Immature natural killer cell (primary cell): ENCODE measurements at places on chromosomes 7 and 10. TPM values are rescaled to one million over a fixed set of nuclear protein-coding genes. Genes with fewer than 3 reads are reported as not detected.

HYAL4 gene
- polyA plus RNA-seq, result not detected

ZNF503 gene
- 0.07 TPM for polyA plus RNA-seq

HKDC1 gene
- 0.16 TPM for polyA plus RNA-seq

PNLIPRP1 gene
- not detected for polyA plus RNA-seq

HOXA1 gene
- polyA plus RNA-seq, result not detected

AGMO gene
- not detected for polyA plus RNA-seq

OR2A12 gene
- not detected for polyA plus RNA-seq

HHEX gene
- 5.5 TPM for polyA plus RNA-seq

PLAU gene
- polyA plus RNA-seq, result not detected

DNA sequence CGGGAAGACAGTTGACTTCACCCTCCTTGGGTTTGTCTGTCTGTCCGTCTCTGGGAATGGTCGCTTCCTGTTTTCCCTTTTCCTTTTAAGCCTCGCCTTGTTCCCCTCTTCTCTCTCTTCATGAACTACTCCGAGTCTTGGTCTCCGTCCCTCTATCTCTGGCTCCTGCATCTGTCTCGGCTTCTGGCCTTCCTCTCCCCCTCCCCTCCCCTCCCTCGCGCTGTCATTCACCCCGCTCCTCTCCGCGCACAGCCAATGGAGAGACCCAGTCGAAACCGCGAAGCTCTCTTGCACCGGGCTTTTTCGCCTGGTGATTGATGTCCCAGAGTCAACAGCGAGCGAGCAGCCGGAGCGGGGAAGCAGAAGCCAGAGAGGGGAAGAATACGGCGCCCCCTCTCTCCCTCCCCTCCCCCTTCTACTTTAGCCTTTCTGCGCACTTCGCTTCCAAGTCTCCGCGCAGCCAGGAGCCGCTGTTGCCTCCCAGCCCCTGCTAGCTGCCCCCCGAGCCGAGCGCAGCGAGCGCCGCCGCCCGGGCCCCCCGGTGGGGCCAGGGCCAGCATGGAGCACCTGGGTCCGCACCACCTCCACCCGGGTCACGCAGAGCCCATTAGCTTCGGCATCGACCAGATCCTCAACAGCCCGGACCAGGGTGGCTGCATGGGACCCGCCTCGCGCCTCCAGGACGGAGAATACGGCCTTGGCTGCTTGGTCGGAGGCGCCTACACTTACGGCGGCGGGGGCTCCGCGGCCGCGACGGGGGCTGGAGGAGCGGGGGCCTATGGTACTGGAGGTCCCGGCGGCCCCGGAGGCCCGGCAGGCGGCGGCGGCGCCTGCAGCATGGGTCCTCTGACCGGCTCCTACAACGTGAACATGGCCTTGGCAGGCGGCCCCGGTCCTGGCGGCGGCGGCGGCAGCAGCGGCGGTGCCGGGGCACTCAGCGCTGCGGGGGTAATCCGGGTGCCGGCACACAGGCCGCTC lies at the start of gene TLX1:
Gene TLX1 (plus strand): TSS at position 317 of the 978 bp plus-strand sequence. CDS start 242 bp downstream, at position 559.
- peaks cover 6% of the 10 kb centered on the region for H3K4me1 ChIP-seq
- H3K4me3 ChIP-seq, result no peak within 1 kb of the TSS
- no peaks in the 10 kb centered on the region for H3K36me3 ChIP-seq
- no peak for DNase-seq
- H3K27ac ChIP-seq, result no peak within 1 kb of the TSS

- H3K36me3 ChIP-seq, result peaks cover 42% of the 10 kb centered on the region
- DNase-seq, result no peak
- H3K27ac ChIP-seq, result no peak overlapping the region
- H3K4me1 ChIP-seq, result no peaks in the 10 kb centered on the region
Observed at GRCh38 chr10:92530891-92531535, 42.9 kb downstream of the IDE start.

DNA sequence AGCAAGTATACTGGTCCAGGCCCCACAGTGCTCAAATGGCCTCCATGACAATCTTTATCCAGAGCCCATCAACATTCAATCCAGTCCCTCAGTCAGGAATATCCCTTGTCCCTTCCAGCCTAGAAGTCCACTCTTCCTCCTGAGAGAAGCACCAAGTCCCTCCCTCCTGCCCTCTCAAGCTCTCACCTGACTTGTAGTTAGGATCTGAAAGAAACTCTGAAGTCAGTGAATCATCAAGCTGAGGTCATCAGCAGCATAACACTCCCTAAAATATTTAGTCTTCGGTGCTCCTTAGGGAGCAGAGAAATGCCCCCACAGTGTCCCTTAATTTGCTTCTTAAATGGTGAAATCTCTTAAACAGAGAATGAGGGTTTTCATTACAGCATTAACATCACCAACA lies 31.0 kb downstream of the GRM8 start:
- no peak for DNase-seq
- H3K36me3 ChIP-seq, result no peaks in the 10 kb centered on the region
- no peaks in the 10 kb centered on the region for H3K4me1 ChIP-seq
- H3K27me3 ChIP-seq, result peaks cover 2% of the 10 kb centered on the region
- H3K4me3 ChIP-seq, result no peak overlapping the region

- no peaks in the 10 kb centered on the region for H3K4me1 ChIP-seq
- no peak overlapping the region for H3K4me3 ChIP-seq
- H3K27me3 ChIP-seq, result peaks cover 2% of the 10 kb centered on the region
- no peak for DNase-seq
- no peaks in the 10 kb centered on the region for H3K36me3 ChIP-seq
- H3K27ac ChIP-seq, result no peak overlapping the region
Observed at GRCh38 chr10:55400075-55400849, 599.2 kb upstream of the PCDH15 start.

DNA sequence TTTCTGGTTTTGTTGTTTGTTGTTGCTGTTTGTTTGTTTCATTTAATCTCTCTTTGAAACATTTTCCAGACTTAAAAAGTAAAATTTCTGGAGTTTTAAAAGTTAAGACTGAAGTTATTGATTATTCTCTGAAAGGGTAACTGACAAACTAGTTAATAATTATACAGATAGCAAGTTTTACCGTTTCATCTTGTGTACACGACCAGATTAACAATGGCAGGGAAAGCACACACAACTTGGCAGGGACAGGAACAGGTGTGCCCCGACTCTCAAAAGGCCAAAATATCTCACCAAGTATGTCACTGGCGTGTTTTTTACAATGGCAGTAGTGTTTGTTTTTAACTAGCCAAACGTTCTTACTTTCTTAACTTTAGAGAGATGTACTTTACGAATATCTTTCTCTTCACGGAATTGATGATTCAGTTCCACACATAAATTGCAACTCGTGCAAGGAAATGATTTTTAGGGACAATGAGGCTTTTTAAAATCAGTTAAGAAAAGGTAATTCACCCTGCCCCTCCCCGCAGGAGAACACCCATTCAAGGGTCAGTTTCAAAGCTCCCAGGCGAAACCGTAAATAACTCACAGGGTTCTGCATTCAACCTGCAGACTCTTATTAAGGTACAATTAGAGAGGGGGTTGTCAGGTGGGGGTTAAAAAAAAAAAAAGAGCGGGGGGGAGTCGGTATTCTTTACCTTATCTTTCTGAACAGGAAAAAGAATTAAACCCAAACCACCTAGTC lies 3.5 kb downstream of the CTBP2 start:
- H3K4me1 ChIP-seq, result peaks cover 66% of the 10 kb centered on the region
- peaks cover 7% of the 10 kb centered on the region for H3K27me3 ChIP-seq
- H3K27ac ChIP-seq, result peak overlapping the region; percentile 98

- H3K27me3 ChIP-seq, result no peaks in the 10 kb centered on the region
- DNase-seq, result no peak
- no peaks in the 10 kb centered on the region for H3K4me1 ChIP-seq
- H3K4me3 ChIP-seq, result no peak overlapping the region
- H3K36me3 ChIP-seq, result peaks cover 31% of the 10 kb centered on the region
Observed at GRCh38 chr7:96135241-96135640, 186.7 kb downstream of the SLC25A13 start.

DNA sequence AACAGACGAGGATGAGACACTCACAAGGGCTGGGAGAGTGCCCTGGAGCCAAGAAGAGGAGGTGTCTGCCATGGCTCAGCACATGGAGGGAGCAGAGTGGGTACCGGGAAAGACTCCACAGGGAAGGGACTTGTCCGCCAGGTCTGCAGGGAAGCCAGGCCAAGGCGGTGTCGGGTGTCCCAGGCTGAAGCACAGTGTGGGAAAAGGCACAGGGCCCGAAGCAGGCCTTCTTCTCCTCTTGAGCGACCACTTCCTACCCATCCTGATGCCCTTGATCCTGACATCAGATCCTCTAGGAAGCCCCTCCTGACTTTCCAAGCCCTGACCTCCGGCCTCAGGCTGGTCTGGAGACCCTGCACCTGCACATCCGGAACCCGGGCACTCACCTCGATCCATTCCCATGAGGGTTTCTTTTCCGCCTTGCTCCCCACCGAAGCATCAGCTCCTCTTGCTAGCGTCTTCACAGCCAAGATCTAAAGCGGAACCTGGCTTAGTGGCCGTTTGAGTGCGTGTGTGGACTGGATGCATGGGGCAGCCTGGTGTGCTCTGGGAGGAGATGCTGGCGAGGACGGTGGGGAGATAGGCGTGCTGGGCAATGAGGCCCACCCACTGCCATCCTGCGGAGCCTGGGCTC lies 8.5 kb downstream of the CALML3 start:
- H3K27ac ChIP-seq, result no peak overlapping the region
- H3K4me3 ChIP-seq, result no peak overlapping the region
- peaks cover 3% of the 10 kb centered on the region for H3K27me3 ChIP-seq
- H3K36me3 ChIP-seq, result no peaks in the 10 kb centered on the region
- H3K4me1 ChIP-seq, result no peaks in the 10 kb centered on the region
- DNase-seq, result no peak

GRCh38 chr10:18094332-18094731 lies 45.9 kb upstream of the CACNB2 start:
- H3K36me3 ChIP-seq, result no peaks in the 10 kb centered on the region
- DNase-seq, result no peak
- no peak overlapping the region for H3K4me3 ChIP-seq
- H3K4me1 ChIP-seq, result no peaks in the 10 kb centered on the region
- H3K27ac ChIP-seq, result no peak overlapping the region

- no peak for DNase-seq
- H3K27me3 ChIP-seq, result no peaks in the 10 kb centered on the region
- H3K36me3 ChIP-seq, result peaks cover 10% of the 10 kb centered on the region
- H3K27ac ChIP-seq, result no peak overlapping the region
Observed at GRCh38 chr10:24916365-24916764, 36.0 kb downstream of the PRTFDC1 start.

GRCh38 chr7:142131439-142132185 lies 20.1 kb downstream of the MGAM2 start:
- no peak for DNase-seq
- H3K27me3 ChIP-seq, result peaks cover 7% of the 10 kb centered on the region
- peak overlapping the region; percentile 37 for H3K27ac ChIP-seq
- H3K4me1 ChIP-seq, result no peaks in the 10 kb centered on the region
- H3K36me3 ChIP-seq, result no peaks in the 10 kb centered on the region

GRCh38 chr10:129683920-129684319 lies 216.9 kb downstream of the MGMT start:
- no peaks in the 10 kb centered on the region for H3K4me1 ChIP-seq
- H3K4me3 ChIP-seq, result no peak overlapping the region
- no peak for DNase-seq
- no peak overlapping the region for H3K27ac ChIP-seq
- peaks cover 4% of the 10 kb centered on the region for H3K36me3 ChIP-seq
- H3K27me3 ChIP-seq, result peaks cover under 1% of the 10 kb centered on the region

DNA sequence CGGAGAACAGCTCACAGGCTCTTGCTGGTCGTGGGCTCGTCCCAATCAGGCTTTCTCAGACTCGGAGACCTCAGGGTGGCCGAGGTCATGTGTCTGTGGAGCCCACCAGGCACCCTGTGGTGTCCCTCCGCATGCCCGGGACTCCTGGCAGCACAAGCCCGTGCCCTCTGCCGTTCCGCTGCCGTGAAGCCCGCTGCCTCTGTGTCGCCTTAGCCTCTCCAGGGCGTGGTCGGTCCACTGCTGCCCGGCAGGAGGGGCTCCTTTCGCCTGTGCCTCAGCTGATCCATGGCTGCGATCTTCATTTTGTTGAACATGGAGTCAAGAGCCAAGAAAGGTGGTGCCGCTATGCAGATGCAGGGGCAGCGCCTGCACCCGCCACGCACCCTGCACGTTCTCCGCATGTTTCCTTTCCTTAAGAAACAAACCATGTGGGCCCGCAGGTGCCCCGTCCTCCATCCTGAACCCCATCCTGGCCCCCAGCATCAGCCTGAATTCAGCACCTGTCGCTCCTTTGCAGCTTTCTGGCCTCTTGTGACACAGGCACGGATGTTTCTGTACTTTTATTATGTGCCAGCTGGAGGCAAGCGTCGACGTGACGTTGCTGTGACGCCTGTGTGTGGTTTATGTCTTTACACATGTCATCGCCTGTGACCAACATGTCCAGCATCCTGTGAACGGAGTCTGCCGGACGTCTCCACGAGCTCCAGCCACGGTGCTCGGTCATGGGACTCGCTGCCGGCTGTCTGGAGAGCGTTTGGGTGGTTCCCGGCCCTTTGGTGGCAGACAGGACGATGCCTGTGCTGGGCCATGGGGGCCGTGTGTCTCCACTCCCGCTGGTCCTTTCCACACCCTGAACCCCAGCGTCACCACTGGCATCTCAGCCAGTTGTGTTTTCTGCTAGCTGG lies 69.9 kb downstream of the NKX6-2 start:
- H3K27ac ChIP-seq, result no peak overlapping the region
- no peaks in the 10 kb centered on the region for H3K27me3 ChIP-seq
- H3K4me3 ChIP-seq, result no peak overlapping the region
- no peaks in the 10 kb centered on the region for H3K36me3 ChIP-seq
- no peak for DNase-seq
- peaks cover 3% of the 10 kb centered on the region for H3K4me1 ChIP-seq

- H3K4me1 ChIP-seq, result no peaks in the 10 kb centered on the region
- no peak overlapping the region for H3K4me3 ChIP-seq
- H3K27me3 ChIP-seq, result no peaks in the 10 kb centered on the region
- no peak for DNase-seq
- H3K36me3 ChIP-seq, result no peaks in the 10 kb centered on the region
Observed at GRCh38 chr7:153476166-153476565, 576.0 kb upstream of the DPP6 start.

- H3K4me1 ChIP-seq, result no peaks in the 10 kb centered on the region
- no peaks in the 10 kb centered on the region for H3K36me3 ChIP-seq
- DNase-seq, result no peak
- peaks cover 3% of the 10 kb centered on the region for H3K27me3 ChIP-seq
Observed at GRCh38 chr10:10551596-10552301, 465.9 kb upstream of the CELF2 start.

GRCh38 chr7:30549931-30550493 lies 44.7 kb upstream of the GARS1 start:
- H3K27ac ChIP-seq, result no peak overlapping the region
- no peaks in the 10 kb centered on the region for H3K27me3 ChIP-seq
- H3K36me3 ChIP-seq, result peaks cover 7% of the 10 kb centered on the region
- H3K4me3 ChIP-seq, result no peak overlapping the region
- no peaks in the 10 kb centered on the region for H3K4me1 ChIP-seq

- no peak overlapping the region for H3K27ac ChIP-seq
- no peak for DNase-seq
- no peaks in the 10 kb centered on the region for H3K36me3 ChIP-seq
- peaks cover 2% of the 10 kb centered on the region for H3K27me3 ChIP-seq
- peaks cover 2% of the 10 kb centered on the region for H3K4me1 ChIP-seq
Observed at GRCh38 chr10:120506674-120507073, 49.6 kb downstream of the PLPP4 start.
